Large intestine (tissue), 12 donors: ENCODE measurements at places on chromosomes 3 and 15. TPM values are rescaled to one million over a fixed set of nuclear protein-coding genes. Genes with fewer than 3 reads are reported as not detected.
A peak's percentile ranks its signal among the peaks of the same experiment; 100 is the strongest.

DNA sequence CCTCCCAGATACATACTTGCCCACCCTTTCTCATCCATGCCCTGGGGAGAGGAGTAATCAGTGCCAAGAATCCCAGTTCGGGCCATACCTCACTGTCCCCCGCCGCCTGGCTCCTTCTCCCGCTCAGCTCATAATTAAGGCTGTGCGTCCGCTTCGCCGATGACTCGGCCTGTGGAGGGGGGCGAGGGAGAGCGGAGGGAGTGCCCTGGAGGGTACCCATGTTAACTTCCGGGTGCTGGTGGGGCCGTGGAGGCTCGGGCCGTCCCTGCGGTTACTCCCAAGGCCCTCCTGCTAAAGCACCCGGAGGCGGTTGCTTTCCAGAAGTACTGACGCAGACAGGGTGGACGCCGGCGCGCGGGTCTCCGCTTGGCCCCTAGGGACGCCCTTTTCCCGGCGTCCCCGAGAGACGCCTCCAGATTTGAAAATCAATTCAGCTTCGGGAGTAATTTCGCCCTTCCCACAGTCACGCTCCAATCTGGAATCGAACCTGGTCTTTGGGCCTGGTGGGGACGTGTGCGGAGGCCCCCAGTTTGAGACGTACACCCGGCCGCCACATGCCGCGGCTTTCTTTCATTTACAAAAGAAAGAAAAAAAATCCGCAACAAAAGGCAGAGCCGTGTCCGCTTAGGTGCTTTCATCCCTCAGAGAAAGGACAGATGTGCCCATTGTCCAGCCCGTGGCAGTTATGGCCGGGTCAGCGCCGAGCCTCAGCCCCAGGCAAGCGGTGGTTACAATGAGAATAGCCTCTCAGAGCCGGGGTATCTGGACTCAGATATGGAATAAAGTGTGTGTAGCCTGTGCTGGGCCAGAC, 1.0 kb upstream of the ONECUT1 start:
- peaks cover 5% of the 10 kb centered on the region for H3K4me1 ChIP-seq
- no peak overlapping the region for H3K27ac ChIP-seq
- H3K36me3 ChIP-seq = no peaks in the 10 kb centered on the region
- DNase-seq = no peak
- peaks cover 98% of the 10 kb centered on the region for H3K27me3 ChIP-seq

The SCG5 gene
- polyA plus RNA-seq = 22.2 TPM

DNA sequence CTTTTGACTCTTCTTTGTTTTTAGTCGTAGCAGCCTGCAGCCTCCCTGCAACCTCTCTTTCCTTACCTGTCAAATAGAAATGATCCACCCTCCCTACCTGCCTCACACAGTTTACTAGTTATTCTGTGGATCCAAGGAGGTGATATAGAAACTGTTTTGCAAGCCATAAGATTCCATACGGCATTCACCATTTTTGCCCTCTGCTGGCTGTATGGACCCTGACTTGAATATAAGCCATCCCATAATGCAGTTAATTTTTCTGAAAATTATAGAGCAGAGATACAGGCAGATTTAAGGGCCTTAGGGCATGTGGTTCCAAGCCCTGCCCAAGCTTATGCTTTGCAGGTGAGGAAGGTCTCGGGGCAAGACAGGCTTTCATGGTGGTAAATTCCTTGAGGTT, 63.8 kb downstream of the CPN2 start:
- H3K27ac ChIP-seq = no peak overlapping the region
- no peak for DNase-seq
- no peak overlapping the region for H3K4me3 ChIP-seq
- no peaks in the 10 kb centered on the region for H3K36me3 ChIP-seq
- H3K27me3 ChIP-seq = peaks cover 2% of the 10 kb centered on the region

DNA sequence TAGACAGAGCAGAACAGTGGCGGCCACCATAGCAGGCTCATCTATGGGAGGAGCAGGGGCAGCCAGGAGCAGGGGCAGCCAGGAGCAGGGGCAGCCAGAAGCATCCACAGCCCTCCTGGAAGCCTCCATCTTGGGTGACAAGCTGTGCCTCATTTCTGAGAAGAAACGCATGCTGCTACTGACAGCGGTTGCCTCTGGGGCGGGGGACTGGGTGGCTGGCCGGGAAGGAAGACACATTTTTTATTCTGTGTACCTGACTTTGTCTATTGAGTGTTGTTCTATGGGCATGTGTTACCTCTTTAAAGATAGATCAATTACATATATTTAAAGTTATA, 71.5 kb upstream of the KLF13 start:
- H3K27me3 ChIP-seq = no peaks in the 10 kb centered on the region
- H3K4me3 ChIP-seq = no peak overlapping the region
- no peak for DNase-seq
- H3K36me3 ChIP-seq = no peaks in the 10 kb centered on the region

DNA sequence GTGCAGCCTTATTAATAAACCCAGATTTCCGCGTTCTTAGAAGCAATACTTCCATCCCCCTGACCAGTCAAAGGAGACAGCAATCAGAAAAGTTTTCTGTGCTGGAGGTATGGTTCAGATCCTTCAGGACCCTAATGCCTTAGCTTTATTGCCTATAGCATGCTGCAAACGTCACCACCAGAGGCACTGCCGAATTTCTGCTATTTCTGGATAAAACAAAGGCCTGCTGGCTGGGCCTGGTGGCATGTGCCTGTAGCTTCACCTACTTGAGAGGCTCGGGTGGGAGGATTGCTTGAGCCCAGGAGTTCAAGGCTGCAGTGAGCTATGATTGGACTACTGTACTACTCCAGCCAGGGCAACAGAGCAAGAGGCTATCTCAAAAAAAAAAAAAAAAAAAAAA, 407.2 kb downstream of the FOXP1 start:
- peaks cover 12% of the 10 kb centered on the region for H3K4me1 ChIP-seq
- no peak for DNase-seq
- H3K4me3 ChIP-seq = no peak overlapping the region
- H3K27me3 ChIP-seq = no peaks in the 10 kb centered on the region
- peaks cover 5% of the 10 kb centered on the region for H3K36me3 ChIP-seq
- peak overlapping the region; percentile 16 for H3K27ac ChIP-seq

DNA sequence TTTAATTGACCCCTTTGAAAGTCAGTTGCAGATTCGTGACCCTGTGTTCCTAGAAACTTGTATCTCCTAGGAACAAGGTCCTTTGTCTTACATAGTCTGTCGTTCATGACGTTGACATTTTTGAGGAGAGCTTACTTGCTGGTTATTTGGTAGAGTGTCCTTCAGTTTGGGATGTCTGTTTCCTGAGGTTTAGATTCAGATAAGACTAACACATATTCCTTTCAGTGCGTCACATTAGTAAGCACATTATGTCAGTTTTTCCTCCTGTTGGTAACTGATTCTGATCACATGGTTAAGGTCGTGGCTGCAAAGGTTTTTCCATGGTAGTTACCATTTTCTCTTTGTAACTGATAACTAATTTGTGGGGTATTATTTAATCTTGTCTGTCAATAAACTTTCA, 80.8 kb downstream of the PCCB start:
- H3K36me3 ChIP-seq = peaks cover 63% of the 10 kb centered on the region
- no peaks in the 10 kb centered on the region for H3K4me1 ChIP-seq
- H3K4me3 ChIP-seq = no peak overlapping the region
- no peak overlapping the region for H3K27ac ChIP-seq

The FAM3D gene
- polyA plus RNA-seq = 6.2 TPM
